ENCODE measurements at places on chromosomes 7 and 10.

GRCh38 chr10:123608047-123608446, 58.1 kb upstream of the GPR26 start:
- DNase-seq: no peak

GRCh38 chr10:1396297-1396635, 340.1 kb downstream of the WDR37 start:
- no peak for DNase-seq

GRCh38 chr7:98984126-98984525, 105.8 kb downstream of the TRRAP start:
- no peak for DNase-seq

- no peak for DNase-seq
These were observed 187.6 kb downstream of the CFTR start for GRCh38 chr7:117667456-117667855.

DNA sequence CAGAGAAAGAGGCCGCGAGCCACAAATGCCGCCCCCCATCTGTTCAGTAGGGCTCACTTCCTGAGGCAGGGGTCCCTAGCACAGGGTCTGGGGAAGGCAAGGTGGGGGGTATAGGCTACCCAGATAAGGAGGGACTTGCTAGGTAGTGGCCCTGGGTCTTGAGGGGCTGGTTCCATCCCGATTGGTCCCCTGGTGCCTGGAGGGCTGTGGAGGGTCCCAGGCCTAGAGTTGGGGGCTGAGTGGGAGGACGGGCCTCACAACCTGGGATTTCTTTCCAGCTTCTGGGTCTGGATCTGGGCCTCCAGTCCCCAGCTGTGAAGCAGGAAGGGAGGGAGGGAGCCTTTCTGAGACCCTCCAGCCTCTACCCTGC, 75.1 kb upstream of the EN2 start:
- no peak for DNase-seq

DNA sequence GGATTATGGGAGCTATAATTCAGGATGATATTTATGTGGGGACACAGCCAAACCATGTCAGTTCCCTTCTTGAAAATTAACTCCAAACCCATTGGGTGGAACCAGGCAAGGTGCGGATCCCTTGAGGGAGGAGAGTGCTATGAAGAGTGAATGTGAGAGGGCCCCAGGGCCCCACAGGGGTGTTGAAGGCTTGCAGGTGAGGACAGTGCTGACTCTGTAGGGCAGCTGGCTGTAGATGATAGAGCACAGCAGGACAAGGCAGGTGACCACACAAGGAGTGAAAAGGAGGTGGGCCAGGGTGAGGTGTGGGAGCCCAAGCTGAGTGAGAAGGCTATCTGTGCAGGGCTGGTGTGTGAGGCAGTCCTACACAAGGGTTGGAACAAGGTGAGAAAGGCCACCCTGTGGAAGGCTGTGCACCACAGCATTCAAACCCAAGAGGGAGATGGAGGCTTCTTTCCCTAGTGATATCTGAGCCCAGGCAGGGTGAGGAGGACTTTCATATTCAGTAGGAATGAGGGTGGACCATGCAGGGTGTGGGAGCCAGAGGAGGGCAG, 746.0 kb upstream of the CELF2 start:
- DNase-seq: no peak

DNA sequence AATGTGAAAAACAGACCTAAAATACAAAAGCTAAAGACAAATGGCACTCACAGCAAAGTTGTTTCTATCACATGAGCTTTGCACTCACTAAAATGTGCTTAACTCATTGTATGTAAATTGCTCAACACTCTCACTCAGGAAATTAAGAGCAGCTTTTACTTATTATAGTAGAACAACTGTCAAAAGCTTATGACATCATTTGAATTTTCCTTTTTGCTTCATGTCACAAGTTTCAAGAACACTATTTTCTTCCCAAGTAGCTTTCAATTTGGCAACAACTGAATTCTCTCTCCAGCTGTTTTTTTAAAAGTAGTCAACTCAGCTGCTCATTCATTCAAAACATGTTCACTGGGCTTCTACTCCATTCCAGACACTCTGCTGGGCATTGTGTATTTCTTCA, 46.9 kb downstream of the ATE1 start:
- no peak for DNase-seq

DNA sequence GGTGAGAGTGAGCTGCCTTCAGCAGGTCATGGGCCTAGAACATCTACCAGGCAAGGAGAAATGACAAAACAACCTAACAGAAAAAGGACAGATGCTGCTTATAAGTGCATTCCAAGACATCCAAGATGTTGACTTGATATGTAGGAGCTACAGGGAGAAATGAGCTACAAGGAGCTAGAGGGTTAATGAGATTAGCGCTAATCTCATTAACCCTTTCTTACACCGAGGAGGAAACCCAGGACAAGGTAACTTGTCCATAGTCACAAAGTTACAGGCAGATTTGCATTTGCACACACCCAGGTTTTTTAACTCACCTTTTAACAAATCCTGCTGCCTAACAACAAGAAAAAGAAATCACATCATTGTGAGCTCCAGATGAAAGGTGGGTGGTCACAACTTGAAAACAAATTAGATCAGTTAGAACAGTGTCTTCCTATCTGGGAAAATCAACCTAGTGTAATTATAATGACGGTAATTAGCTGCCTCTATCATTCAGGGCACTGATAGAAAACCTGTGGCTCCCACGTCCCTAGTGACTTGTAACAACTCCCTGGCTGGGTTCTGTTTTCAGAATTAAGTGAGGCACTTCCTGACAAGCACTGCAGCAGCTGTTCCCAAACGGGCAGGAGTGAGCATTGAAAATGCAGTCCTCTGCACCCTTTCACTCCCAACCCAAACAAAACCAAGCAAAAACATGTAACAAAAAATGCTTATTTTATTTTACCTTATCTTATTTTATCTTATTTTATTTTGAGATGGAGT, 5.7 kb downstream of the KIAA1549 start:
- no peak for DNase-seq

- peak; percentile 29 for DNase-seq
These were observed 27.4 kb upstream of the ABLIM1 start for GRCh38 chr10:114685456-114685855.

GRCh38 chr7:54917613-54918391, 101.0 kb upstream of the EGFR start:
- DNase-seq: no peak

GRCh38 chr10:33533612-33534011, 199.1 kb upstream of the NRP1 start:
- DNase-seq: no peak

DNA sequence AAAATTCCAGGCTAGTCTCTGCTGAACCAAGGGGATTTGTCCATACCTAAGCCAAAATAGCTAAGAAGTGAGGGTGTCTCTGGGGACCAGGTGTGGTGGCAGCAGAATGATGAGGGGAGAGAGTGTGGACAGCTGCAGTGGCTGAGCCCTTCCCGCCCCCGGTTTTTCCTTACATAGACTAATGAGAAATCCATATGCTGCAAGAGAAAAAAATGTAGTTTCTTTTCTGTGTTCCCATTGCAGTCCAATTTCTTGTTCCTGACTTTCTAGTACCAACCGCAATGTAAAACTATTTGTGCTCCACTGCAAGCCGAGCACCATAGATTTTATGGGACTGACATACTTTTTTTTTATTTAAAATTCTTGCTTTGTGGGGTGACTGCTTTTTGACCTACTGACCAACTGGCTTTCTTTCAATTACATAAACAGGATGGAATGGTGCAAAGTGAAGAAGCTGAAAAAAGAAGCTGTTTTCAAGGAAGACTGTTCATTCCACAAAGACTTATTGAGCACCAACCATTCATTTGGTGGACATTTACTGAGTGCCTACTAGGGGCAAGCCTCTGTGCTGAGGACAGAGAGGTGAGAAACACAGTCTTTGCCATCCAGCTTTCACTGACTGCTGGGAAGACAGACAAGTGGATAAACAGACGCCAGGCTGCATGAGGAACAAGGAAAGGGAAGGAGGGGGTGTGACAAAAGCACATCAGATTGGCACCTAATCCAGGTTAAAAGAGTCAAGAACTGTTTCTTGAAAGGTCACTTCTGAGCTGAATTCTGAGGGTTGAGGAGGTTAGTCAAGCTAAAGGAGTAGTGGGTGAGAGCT, 9.8 kb downstream of the CEP41 start:
- peak; percentile 74 for DNase-seq

DNA sequence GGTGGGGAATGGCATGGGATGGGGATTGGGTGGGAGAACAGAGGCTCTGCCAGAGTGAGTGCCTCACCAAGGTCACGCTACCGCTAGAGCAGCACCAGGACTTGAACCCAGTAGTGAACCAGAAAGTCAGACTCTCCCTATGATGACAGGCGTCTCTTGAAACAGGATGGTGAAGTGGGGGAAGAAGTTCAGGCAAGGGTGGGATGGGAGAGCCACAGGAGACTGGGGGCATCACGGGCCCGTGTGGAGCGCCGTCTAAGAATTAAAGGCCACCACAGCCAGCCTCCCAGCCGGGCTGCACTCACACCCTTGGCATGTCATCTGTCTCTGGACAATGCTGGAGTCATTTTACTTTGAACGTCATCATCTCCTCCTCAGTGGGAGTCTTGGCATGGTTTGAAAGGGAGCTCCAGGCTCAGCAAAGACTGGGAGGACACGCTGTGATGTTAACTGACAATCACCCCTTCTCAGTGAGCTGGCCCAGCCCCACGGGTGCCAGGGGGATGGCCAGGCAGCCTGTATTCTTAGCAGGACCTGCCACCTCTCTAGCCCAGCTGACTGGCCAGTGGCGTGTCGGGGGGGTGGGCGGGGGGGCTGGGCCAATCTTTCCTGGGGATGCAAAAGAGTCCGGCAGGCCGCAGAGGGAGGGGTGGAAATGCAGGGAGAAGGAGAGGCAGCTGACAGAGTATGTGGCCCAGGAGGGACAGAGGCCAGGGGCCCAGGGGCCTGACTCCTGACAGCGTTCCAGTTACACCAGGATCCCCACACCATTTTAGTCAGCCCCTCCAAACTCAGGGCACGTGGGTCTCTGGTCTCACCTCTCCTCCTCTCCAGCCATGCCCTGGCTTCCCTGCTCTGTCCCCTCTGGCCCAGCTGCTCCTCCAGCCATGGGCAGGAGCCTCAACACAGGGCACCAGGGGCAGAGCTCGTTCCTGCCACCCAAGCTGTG, 96.2 kb downstream of the VOPP1 start:
- peak; percentile 95 for DNase-seq

DNA sequence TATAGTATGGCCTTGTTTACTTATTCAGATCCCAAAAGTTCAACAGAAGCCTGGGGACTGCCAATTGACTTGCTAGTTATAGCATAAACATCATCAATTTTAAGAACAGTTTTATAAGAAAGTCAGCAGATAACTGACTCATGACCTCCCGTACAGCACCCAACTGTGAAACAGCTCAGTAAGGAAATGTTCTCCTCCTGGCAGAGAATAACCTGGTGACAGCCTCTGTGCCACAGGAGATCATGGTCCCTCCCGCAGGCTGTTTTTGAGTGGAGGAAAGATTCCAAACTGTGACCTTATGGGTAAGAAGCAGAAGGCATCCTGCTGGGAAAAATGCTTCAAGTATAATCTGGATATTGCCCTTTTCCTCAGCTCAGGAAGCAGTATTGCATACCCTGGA, 182.5 kb downstream of the SEMA3D start:
- peak; percentile 13 for DNase-seq

DNA sequence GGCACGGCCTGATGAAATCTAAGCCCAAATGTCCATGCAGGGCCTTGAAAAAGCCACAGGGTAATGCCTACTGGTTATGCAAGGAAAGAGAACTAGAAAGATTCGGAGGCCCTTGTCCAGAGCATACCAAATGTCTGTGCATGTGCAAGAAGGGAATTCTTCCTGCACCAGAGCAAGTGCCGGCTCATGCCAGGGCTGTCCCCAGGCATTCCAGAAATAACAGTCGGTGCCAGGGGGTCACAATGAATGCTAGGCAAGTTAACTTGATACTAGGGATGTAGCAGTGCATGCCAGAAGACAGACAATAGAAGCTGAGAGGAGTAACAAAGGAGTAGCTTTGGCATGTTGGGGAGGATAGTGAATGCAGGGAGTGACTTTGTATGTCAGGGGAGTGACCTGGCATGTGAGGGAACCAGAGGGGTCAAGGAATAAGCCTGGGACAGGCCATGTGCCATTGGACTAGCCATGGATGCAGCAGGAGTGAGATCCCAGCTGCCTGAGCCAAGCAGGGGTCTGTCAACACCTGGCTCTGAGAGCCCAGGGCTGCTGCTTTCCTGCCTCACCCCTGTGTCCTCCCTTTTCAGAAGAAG, 119.5 kb upstream of the UNC5B start:
- DNase-seq: no peak

DNA sequence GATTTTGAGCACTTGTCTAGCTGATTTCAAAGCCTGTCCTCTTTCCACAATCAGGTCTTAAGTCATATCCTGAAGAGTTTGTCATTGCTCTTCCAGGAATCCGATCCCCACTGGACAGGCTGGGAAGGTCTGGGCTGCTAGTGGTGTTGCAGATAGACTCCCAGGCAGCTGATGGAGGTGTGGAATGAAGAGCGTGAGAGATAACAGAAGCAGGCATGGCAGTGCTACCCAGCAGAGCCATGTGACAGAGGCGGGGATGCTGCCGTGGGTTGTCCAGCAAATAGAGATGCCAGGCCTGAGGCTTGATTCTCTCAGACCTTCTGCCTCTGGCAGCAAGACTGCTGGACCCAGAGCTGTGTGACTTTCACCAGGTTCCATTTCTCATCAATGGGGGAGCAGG, 116.5 kb upstream of the EEPD1 start:
- DNase-seq: no peak

DNA sequence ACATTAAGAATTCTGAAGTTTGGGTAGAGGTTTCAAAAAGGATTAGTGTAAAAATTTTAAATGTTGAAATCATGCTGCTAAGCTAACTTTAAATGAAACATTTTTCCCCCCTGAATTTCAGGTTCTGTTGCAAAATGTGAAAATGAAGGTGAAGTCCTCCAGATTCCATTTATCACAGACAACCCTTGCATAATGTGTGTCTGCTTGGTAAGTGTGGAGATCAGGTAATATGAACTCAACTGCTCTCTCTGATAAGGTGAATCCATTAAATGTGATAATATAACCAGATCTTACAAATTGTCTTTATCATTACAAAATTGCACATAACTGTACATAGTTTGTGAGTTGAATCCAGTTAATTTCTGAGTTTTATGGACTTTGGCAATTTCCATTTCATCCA, 1.4 kb downstream of the BMPER start:
- DNase-seq: no peak

DNA sequence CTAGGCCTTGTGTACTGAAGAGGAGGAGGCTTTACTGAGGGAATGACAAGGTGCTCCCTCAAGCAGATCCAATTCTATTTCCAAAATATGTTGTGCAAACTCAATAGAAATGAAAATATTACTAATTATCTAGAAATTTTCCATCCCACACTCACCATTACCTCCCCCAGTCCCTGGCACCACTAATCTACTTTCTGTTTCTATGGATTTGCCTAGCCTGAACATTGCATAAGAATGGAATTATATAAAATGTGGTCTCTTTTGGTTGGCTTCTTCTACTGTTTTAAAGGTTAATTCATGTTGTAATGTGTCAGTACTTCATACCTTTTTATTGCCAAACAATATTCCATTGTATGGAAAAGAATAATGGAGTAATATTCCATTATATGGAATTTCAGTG, 18.7 kb upstream of the NUB1 start:
- no peak for DNase-seq

- no peak for DNase-seq
These were observed 16.8 kb downstream of the SFRP4 start for GRCh38 chr7:37899712-37900247.

GRCh38 chr7:158458096-158458495, 129.5 kb downstream of the PTPRN2 start:
- no peak for DNase-seq

- no peak for DNase-seq
These were observed 26.8 kb downstream of the FAM133B start for GRCh38 chr7:92563345-92563744.

GRCh38 chr7:86904949-86905834, 154.3 kb downstream of the ELAPOR2 start:
- peak; percentile 21 for DNase-seq

Data from fibroblast of skin of back (primary cell).